ENCODE measurements at places on chromosomes 3 and 15.

DNA sequence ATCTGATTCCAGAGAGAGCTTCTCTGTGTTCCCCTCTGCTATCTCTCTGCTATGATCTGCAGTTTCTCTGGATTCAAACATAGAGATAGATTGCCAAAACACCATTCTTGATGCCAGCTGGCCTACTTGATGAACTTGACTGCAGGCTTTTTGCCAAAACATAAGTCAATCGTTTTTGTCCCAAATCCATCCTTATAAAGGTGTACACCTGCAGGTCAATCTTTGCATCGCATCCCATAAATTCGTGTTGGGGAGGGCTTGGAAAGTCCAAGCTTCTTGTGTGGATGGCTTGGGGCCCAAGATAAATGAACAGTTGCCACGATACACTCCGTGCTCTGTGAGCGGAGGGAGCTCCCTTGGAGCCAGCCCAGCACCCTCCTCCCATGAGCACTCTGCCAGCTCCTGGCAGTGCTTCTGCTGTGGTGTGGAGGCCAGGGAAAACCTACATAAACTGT, 2.7 kb downstream of the CERS3 start:
- DNase-seq: no peak

- no peak for DNase-seq
Observed at GRCh38 chr15:91855241-91855640, 1.7 kb downstream of the SLCO3A1 start.

GRCh38 chr3:176663837-176664831, 533.1 kb downstream of the TBL1XR1 start:
- DNase-seq: peak; percentile 47

DNA sequence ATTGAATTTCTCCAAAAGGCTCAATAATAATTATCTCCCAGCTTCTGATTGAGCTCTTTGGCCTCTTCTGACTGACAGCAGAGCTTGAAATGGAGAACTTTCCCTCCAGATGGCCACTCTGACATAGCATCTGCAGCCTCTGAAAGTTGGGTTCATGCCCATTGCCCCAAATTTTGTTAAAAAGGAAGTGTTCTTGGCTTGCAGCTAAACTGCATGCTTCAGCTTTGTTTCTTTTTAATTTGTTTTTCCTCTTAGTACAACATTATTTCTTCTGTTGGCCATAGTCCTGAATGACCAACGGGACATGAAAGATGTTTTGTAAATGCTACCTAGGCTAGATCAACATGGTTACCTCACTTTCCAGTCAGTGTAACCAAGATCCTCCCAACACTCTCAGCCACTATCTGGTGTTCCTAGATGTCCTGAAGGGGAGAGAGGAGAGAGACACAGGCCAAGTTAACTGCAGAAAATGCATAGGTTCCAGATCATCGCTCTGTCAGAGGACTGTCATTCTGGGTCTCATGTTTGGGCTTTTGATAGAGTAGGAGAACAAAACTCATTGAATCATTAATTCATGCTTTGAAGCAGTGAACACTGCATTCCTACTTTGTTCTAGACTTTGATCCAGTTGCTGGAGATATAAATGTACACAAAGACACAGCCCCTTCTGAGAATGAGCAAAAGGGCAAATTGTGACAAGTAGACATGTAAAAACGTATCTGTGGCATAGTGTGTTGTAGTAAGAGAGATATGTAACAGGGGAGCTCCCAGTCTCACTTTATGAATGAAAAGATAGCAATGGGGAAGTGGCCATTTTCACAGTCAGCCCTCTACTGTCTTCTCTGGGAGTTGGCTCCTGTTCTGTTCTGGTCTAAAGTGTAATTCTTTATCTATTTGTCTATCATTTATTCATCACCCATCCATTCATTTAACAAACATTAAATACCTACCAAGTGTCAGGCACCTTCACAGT, 156.2 kb downstream of the ZNF621 start:
- no peak for DNase-seq

- no peak for DNase-seq
Observed at GRCh38 chr3:69162308-69162980, 40.0 kb upstream of the LMOD3 start.

GRCh38 chr3:188760408-188760807, 411.4 kb upstream of the TPRG1 start:
- DNase-seq: no peak

- no peak for DNase-seq
Observed at GRCh38 chr3:72143322-72143721, 358.4 kb upstream of the PROK2 start.

- no peak for DNase-seq
Observed at GRCh38 chr3:125058529-125058928, 2.7 kb upstream of the HEG1 start.

DNA sequence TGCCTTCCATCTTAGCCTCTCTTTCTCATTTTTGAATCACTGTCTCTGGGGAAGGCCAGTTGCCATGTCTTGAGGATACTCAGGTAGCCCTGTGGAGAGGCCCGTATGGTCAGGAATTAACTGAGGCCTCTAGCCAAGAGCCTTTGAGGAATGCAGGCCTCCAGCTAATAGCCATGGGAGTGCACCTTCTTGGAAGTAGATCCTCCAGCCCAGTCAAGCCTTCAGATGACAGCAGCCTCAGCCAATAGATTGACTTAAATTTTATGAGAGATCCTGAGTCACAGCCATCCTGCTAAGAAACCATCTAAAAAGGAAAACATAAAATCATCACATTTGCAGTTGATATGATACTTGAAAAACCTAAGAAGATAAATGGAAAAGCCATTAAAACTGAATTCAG, 112.5 kb upstream of the BNIP2 start:
- no peak for DNase-seq

DNA sequence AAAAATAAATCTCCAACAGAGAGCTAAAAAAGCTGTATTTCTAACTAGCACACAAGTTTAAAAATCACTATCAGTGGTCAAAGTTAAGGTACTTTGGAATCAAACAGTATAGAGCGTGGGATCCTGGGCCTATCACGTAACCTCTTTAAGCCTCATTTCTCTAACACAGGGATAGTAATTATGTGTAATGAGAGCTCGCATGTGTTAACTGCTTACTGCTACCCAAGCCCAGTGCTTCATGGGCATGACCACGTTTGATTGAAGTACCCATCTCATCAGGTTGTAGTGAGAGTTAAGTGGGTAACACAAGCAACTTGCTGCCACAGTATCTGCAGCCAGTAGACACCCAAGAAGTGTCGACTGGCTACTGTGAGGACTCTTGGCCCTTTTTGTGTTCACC, 28.2 kb upstream of the NOX5 start:
- DNase-seq: no peak

DNA sequence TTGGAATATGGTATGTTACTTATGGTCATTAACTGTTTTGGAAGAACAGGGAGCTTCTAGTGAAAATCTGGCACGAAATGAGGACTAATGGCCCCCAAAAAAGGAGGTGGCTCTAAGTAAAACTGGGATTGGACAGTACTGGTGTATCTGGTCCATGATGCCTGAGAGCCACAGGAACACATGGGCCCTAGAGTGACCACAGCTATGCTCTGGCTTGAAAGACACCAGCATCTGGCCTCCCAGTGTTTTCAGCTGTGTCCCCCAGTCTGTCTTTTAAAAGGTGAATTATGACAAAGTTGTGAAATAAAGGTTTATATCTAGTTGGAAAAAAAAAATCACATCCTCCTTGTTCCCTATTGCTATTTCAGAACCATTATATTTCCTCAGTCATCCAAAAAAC, 64.5 kb downstream of the GSK3B start:
- DNase-seq: no peak

DNA sequence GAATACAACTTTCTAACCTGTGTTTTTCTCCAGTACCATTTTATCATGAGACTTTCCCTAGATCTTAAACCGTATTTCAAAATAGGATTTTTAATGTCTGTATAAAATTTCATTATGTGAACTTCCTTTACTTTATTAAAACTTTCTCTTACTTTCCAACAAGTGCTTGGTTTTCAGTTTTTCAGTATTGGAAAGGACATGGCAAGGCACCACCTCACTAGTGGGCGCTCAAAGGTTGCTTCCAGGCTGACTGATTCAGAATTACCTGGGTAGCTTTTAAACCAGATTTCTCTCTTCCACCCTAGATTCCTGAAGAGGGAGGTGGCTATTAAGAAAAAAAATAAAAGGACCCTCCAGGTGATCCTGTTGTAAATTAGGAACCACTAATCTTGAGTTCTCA, 236.6 kb downstream of the SOX2 start:
- DNase-seq: no peak

- DNase-seq: peak; percentile 30
Observed at GRCh38 chr3:23650371-23651140, 155.2 kb upstream of the UBE2E1 start.

GRCh38 chr3:71360764-71361163, 222.8 kb downstream of the FOXP1 start:
- DNase-seq: no peak

DNA sequence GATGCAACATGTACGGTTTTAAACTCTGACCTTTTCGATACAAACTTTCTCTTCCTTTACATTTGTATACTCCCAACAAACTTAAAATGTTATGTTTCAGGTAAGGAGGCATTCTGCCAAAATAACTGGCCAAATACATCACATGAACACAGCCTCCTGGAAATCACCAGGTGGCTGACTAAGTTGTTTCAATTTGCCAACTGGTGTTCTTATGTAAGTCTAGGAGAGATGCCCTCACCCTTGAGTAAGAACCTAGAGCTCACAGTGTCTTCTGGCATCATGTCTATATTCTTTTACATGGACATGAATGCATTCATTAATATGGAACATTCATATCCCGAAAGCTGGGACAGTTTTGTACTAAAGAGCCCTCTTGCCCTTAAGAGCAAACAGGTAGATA, 341.1 kb upstream of the NR2F2 start:
- no peak for DNase-seq

DNA sequence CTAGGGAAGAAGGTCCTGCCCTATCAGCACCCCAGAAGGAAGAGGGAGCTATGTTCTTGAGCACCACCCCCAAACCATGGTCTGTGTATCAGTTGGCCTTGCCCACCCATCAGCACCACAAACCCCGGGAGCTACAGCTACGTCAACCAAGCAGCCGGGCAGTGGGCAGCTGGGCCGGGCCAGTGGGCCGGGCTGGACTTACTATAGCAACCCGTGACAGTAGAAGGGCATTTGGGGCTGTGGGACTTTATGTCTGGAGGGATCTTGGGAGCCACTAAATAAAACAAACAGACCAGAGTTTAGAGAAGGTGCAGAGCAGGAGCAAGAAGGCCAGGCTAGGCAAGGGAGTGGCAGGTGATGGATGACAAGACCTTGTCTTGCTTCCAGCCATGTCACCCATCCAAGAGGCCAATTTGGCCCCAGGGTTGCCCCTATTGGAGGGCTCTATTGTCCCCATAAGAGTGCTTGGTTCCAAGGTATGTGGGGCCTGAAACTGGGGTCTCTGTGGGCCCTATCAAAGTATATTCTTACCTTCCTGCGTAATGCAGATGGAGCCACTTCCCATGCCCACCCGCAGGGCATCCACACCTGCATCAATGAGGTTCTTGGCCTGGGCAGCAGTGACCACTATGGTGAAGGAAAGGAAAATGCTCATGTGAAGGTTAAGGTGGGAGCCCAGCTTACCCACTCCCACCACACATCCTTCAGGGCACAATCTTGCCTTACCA, 3.2 kb downstream of the IMPDH2 start:
- DNase-seq: no peak

- no peak for DNase-seq
Observed at GRCh38 chr3:24605511-24606028, 110.9 kb upstream of the THRB start.

GRCh38 chr3:23442598-23443383, 239.7 kb downstream of the UBE2E2 start:
- no peak for DNase-seq

- DNase-seq: no peak
Observed at GRCh38 chr3:192382861-192383260, 344.5 kb downstream of the FGF12 start.

DNA sequence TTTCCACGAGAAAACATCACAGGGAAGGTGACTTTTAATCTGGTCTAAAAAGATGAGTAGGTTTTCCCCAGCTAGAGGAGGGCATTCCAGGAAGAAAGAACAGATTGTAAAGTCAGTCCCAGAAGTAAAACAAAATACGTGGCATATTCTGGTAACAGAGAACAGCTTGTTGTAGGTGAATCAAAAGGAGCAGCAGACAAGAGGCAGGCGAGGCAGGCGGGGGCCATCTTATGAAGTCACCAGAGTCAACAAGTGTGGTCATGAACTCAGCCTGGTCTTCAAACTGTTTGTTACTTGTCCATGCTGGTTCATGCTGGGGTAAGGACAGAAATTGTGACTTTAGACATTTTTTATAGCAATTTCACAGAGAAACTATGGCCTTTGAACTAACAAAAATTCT, 4.0 kb upstream of the POPDC2 start:
- no peak for DNase-seq

GRCh38 chr3:30098243-30098642, 508.2 kb upstream of the TGFBR2 start:
- DNase-seq: no peak

DNA sequence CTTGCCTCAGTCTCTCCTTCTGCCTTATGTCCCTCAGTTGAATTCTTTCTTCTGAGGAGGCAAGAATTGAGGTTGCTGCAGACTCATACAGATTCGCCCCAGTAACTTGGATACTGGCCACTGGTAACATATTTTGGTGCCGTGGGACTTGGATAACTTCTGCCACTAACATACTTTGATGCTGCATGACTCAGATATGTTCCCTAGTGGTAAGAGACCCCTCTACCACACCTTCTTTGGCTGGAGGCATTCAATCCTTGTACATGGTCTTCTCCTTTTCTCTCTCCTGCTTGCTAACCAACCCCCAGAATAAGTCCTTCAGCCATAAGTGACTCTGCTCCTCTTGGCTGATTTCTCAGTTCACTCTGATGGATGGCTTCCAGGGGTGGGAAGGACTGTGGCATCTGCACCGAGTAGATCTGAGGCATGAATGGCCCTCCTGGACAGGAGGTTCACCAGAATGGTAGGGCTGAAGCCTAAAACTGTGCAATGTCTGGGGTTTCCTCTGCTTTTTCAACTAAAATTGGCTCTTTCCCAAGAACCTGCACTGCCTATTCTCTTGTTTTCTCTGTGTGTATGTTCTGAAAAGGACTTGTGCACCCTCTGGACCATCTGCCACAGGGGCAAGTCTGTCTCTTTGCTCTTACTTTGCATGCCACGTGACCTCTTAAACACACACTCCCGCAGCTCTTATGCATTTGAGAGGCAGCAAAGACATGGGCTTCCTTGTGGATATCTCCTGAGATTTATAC, 55.5 kb upstream of the FSTL1 start:
- no peak for DNase-seq

GRCh38 chr3:10998542-10998941, 6.0 kb downstream of the SLC6A1 start:
- no peak for DNase-seq

All from retina (tissue), 1 donor.